ENCODE measurements at places on chromosomes 12 and 14.

- no peak for DNase-seq
Observed at GRCh38 chr12:761256-761655, 8.9 kb downstream of the WNK1 start.

- DNase-seq: no peak
Observed at GRCh38 chr12:108611884-108612415, 14.1 kb upstream of the TMEM119 start.

DNA sequence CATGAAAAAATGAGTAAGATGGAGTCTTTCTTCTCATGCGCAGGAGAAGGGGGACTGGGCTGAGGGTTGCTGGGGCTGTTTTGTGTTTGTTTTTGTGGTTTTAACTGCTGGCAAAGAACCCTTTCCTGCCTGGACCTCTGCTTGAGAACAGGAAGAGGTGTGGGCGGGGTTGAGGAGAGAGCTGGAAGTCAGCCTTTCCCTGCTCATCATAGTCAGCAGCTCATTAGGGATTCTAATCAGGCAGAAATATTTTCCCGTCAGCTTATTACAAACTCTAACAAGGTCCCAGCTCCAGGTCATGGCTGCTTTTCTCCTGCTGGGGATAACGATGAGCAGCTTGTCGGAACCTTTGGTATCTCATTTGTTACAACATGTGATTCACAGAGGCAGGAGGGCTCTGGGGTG, 185.0 kb upstream of the NRXN3 start:
- DNase-seq: no peak

GRCh38 chr14:71651228-71651627, 281.0 kb upstream of the RGS6 start:
- no peak for DNase-seq
